GM04503 (cell line): ENCODE measurements at places on chromosomes 1 and 21.
A peak's percentile ranks its signal among the peaks of the same experiment; 100 is the strongest.

GRCh38 chr21:33266789-33267135 lies 595 bp downstream of the IL10RB start:
- no peak for DNase-seq

GRCh38 chr21:34835526-34835925 lies 166.7 kb downstream of the CLIC6 start:
- DNase-seq, result no peak

DNA sequence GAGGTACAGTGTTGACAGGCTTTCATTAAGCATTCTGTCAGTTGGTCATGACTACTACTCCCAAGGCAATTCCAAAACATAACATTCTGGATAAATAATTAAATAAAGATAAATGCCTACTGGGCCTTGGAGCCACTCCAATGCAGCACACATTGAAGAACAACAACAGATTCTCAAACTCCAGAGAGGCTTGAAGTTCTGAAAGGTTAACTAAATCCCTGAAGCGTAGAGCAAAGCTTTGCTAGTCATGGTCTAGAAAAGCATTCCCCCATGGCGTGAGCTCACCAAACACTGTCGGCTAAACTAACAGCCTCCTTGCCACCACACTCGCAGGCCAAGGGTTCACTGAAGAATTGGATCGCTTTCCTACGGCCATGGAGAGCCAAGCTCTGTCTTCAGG lies 268.0 kb downstream of the ATG4C start:
- no peak for DNase-seq

- DNase-seq, result peak; percentile 78
These were observed 54.1 kb downstream of the TOMM20 start for GRCh38 chr1:235074523-235075047.

DNA sequence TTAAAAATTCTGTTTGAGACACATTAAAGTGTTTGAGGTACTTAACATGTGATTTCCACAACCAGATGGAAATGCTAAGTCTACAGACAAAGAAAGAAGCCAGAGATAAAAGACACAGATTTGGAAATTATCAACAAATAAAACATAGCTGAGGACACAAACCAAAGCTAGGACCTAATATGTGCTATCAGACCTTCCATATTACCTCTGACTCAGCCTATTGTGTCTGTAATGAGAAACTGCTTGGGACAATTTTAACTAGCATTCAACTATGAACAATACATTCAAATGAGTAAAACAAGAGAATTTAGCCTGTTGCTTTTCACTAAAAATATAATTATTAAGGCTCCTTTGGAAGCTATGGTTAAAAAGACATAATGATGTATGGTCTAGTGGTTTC lies 54.6 kb downstream of the WNT2B start:
- DNase-seq, result no peak

GRCh38 chr1:171983584-171983983 lies 142.3 kb downstream of the DNM3 start:
- DNase-seq, result no peak

GRCh38 chr1:16152481-16153087 lies 3.3 kb downstream of the EPHA2 start:
- DNase-seq, result no peak

- DNase-seq, result peak; percentile 69
These were observed 10.1 kb downstream of the EXTL1 start for GRCh38 chr1:26031611-26032220.

GRCh38 chr1:184002071-184002470 lies 35.5 kb downstream of the COLGALT2 start:
- peak; percentile 81 for DNase-seq
